ENCODE measurements at places on chromosomes 1 and 21.

GRCh38 chr1:206111271-206111927 lies 5.8 kb downstream of the AVPR1B start:
- H3K36me3 ChIP-seq, result no peaks in the 10 kb centered on the region
- H3K27me3 ChIP-seq, result peaks cover 6% of the 10 kb centered on the region
- no peak overlapping the region for H3K4me3 ChIP-seq
- H3K4me1 ChIP-seq, result no peaks in the 10 kb centered on the region

DNA sequence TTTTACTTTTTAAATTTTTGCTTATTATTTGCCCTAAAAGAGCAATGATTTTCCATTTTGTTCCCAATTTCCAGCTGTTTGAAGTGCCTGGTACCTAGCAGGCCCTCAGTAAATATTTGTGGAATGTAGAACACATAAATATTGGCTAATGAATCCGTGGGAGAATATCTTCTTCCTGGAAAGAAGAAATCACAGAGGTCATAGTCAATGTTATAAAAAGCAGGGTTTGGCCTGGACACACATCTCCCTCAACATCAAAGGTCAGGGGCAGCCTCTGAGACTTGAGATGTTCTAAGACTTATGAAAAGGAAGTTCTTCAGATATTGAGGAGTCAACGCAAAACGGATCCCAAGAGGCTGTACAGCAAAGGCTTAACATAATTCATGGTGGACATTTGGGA lies 358.1 kb downstream of the HHAT start:
- no peak overlapping the region for H3K27ac ChIP-seq
- no peak for DNase-seq
- no peak overlapping the region for H3K4me3 ChIP-seq

- peaks cover 29% of the 10 kb centered on the region for H3K4me1 ChIP-seq
- DNase-seq, result peak; percentile 53
- H3K27me3 ChIP-seq, result no peaks in the 10 kb centered on the region
These were observed 74.7 kb upstream of the OLFM3 start for GRCh38 chr1:102071451-102071850.

- no peak overlapping the region for H3K4me3 ChIP-seq
- H3K27ac ChIP-seq, result no peak overlapping the region
- no peaks in the 10 kb centered on the region for H3K4me1 ChIP-seq
- H3K27me3 ChIP-seq, result no peaks in the 10 kb centered on the region
These were observed 152.5 kb downstream of the DISC1 start for GRCh38 chr1:231779081-231779480.

DNA sequence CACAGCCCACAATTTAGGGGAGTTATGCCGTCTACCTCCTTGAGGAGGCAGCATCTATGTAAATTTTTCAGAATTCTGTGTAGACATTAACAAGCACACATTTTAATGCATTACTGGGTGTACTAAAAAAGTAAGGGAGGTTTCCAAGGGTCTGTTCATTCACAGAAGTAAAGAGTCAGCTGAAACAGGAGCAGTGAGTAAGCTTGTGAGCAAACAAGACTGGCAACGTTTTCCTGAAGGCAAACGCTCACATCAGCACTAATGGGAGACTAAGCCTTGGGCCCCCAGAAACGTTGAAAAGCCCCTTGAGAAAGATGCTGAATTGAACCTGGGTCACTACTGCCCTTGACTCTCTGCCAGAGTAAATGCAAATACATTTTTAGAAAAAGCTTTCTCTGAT lies 25.7 kb downstream of the RPRD2 start:
- H3K4me3 ChIP-seq, result no peak overlapping the region
- DNase-seq, result no peak
- no peak overlapping the region for H3K27ac ChIP-seq

DNA sequence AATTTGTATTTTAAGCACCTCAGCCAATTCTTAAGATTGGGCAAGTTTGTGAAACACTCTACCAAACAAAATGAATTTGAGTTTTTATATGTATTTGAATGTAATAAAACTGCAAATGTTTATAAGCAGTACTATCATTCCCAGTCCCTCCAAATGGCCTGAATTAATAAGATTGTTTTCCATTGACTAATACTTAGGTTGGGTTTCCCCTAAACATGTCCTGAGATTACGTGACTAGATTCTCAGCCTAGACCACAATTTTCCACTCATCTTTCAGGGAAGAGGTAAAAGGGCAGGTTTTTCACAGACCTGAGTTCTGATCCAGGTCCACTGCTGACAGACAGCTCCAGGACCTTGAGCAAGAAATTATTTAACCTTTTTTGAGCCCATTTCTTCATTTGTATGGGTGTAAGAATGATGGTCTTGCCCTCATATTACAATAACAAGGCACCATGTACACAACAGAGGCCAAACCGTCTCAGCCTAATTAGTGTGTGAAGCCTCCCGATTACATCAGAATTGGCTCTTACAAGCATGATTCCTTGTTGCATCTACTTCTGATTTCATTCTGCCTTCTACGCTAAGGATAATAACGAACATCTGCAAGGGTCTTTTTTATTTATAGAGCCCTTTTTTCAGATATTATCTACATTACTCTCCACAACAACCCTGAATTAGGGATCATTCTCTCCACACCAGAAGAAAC lies 51.2 kb downstream of the BEND5 start:
- no peaks in the 10 kb centered on the region for H3K4me1 ChIP-seq
- no peak overlapping the region for H3K27ac ChIP-seq
- no peak overlapping the region for H3K4me3 ChIP-seq
- H3K36me3 ChIP-seq, result no peaks in the 10 kb centered on the region

DNA sequence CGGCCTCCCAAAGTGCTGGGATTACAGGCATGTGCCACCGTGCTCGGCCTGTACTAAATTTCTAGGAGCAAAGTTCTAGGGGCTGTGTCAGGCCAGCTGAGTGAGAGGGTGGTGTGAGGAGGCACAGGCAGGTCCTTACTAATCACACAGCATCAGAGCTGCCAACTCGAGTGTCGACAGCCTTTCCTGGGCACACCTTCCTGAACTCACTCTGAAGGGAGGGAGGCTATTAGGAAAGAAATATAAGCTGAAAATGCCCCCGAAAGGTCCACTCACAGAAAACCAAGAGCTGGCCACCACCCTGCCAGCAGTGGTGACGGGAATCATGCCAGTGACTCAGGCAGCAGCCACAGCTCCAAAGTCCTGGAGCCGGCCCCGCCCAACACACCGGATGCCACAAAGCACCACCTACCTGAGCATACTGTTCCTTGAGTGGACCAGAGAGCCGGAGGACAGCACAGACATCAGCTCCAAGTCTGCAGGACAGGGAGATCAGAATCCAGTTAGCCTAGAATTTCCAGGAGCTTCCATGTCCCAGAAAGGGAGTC lies 4.5 kb downstream of the PMVK start:
- H3K36me3 ChIP-seq, result no peaks in the 10 kb centered on the region
- no peaks in the 10 kb centered on the region for H3K27me3 ChIP-seq
- DNase-seq, result no peak
- H3K4me1 ChIP-seq, result peaks cover 11% of the 10 kb centered on the region

Measured in A673 (cell line).